ENCODE measurements at places on chromosomes 6 and 20.
A peak's percentile ranks its signal among the peaks of the same experiment; 100 is the strongest.

- no peak for DNase-seq
These were observed 158.3 kb downstream of the DOK5 start for GRCh38 chr20:54633374-54634355.

DNA sequence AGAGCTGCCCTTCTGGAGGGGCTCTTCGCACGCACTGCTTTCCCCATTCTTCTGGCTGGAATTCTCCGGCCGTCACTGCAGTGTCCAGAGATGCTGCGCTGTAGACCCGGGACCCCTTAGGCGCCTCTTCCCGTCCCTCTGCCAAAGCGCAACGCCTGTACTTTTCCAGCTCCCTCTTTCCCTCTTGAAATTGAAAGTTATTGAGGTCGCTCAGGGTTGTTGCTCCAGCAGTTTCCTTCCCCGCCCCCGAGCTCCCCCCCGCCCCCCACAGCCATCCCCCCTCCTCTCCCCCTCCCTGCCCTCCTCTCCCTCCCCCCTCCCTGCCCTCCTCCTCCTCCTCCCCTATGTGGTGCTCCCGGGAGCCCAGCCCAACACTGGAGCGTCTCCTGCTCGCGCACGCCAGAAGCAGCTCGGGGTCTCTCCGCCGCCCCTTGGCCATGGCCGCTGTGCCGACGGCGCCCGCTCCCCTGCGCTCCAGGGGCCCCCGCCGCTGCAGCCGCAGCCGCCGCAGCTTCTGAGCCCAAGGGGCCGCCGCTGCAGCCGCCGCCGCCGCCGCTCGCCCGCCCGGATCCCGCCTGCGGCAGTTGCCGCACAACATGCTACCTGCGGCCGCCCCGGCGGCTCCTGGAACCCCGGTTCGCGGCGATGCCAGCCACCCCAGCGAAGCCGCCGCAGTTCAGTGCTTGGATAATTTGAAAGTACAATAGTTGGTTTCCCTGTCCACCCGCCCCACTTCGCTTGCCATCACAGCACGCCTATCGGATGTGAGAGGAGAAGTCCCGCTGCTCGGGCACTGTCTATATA, at the start of gene RSPO3:
TSS of gene RSPO3 (plus strand) at position 374 of the 804 bp plus-strand sequence. CDS start 522 bp downstream, outside the sequence.
- peak; percentile 47 for DNase-seq

GRCh38 chr6:140548366-140548765, 1173.9 kb upstream of the CITED2 start:
- DNase-seq: no peak

GRCh38 chr6:68651011-68651985, 16.2 kb downstream of the ADGRB3 start:
- DNase-seq: no peak

DNA sequence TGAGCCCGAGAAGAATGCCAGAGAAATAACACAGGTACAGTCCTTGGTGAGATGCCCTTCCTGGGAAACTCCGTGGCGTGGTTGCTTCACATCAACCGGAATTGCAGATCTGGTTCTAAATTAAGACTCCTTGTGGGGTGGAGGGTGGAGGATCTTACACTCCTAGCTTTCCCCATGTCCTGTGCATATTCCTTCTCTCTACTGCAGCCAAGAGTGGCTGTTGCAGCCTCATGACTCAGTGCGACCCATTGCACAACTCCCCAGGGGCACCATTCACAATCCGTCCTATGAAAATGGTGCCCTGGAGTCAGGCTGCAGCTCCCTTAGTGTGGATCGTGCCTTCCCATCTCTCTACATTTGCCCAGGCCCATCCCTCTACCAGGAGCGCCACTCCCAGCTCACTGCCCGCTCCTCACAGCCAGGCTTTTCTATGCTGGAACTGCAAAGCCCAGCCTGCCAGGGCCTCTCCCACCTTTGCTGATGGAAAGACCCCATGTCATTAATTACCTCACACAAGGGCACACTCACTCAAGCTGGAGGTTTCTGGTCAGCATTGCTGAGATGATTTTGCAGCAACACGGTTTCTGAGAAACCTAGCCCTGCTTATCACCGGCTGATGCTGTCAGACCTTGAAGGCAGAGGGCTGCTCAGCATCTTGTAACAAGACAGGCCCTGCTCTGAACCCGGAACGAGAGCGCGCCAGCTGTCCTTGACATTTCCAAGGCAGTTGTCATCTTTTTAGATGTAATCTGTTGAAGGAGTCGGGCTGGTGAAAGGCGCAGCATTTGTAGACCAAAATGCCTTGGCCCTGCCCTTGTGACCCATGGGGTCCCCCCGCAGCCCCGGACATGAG, 39.7 kb downstream of the SIRPA start:
- DNase-seq: peak; percentile 31

DNA sequence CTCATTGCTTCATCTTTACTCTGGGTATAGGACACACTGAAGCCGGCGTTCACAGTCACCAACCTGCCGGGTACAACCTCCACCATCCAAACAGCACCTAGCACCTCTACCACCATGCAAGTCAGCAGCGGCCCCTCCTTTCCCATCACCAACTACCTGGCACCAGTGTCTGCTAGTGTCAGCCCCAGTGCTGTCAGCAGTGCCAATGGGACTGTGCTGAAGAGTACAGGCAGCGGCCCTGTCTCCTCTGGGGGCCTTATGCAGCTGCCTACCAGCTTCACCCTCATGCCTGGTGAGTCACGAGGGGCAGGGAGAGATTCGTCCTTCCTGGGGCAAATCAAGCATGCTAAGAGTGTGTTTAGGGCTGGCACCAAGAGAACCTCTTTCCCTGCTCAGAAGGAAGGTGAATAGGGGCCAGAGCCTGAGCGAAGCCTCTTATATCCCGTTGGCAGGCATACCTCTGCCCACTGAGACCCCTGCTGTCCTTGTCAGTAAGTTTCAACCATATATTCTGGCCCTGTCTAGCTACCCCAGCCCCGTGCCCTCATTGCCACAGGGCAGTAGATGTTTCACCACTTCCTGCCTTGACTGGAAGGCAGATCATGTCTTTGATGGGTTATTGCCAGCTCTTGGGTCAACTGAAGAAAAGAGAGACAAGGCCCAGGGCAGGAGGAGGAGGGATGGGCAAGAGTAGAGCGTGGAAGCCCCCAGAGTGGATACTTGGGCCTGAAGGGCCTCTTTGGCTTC, 4.8 kb downstream of the SRF start:
- no peak for DNase-seq

DNA sequence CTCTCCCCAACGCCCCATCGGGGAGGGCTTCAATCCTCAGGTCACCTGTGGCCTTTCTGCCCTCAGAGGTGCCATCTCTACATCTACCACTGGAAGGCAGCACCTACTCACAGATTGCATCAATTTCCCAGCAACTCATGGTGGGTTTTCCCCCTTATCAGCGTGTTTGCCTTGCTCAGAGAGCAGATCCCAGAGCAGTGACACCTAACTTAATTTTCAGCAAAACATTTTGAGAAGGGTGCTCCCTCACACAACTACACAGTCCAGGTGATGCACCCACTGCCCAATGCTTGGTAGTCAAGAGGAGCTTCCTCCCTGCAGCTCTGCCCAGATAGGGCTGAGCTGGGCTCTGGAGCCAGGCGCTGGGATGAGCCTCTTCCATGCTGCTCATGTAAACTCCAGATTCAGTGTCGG, 48.2 kb downstream of the PLG start:
- no peak for DNase-seq

DNA sequence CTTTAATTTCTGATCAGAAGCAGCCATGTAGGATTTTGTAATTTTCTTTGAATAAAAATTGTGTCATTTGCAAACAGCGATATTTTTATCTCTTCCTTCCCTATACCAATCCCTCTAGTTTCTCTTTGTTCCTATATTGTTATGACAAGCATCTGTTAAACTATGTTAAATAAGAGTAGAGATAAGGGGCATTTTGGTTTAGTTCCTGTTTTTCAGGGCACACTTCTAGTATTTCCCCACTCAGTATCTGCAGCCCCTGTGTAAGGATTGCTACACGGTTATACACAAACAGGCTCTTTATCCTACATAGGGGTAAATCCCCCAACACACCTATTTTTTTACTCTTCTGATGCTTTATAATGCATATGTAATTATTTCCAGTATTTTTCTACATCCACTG, 42.1 kb downstream of the TRERF1 start:
- no peak for DNase-seq

GRCh38 chr20:22692119-22692475, 107.7 kb upstream of the FOXA2 start:
- DNase-seq: no peak

DNA sequence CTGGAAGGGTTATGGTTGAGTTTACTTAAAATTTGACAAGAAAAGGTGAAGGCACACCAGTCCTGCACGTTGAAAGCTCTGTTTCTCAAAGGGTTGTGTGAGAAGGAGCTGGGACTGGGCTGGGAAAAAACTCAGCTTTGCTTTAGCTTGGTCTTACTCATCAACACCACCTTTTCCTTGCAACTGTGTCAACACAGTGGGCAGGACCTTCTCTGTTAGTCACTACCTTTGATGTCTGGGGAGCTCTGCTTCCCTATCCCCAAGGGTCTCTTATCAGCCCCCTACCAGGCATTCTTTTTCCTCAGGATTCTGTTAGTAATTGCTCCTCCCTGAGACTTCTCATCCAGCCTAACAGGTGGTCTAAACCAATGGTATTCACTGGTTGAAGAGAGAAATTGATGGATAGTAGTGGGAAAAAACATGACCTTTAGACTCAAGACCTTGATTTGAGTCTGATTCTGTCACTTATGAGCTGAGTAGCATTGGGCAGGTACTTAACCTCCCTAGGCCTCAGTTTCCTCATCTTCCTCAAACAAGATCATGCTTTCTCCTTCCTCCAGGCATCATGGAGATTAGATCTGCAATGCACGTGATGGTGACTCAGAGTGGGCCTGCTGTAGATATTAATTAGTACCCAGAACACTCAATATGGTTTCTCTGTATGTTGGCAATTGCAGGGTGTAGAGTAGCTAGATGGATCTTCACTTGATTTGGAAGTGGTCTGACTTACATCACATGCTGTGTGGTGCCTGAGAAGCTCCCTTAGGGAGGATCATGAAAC, 17.2 kb upstream of the FOXA2 start:
- DNase-seq: no peak

GRCh38 chr6:43744931-43745727, 24.9 kb upstream of the VEGFA start:
- DNase-seq: no peak

GRCh38 chr20:18090477-18090876, 32.8 kb upstream of the OVOL2 start:
- no peak for DNase-seq

DNA sequence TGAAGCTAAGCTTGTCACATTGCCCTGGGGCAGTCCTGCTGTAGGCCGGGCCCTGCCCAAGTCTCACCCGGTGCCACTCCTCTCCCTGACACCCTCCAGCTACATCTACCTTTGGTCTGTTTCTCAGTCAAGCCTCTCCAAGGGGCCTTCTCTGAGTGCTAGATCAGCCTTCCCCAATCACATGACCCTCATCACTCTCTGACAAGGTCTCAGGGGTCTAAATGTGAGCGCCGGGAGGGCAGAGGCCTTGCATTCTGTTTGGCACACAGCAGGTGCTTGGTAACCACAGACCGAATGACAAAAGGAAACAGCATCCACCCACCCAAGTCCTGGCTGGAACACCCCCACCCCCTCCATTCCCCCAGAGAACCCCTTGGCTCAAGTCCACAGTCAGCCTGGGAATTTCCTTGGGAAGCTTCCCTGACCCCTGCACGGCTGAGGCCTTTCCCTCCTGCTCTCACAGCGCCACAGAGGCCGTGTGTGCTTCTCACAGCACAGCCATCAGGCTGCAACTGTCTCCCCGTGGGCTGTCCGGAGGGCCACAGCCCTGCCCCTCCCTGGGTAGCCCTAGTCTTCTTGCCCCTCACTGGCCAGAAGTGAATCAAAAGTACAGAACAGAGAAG, 32.9 kb downstream of the PKIG start:
- no peak for DNase-seq

DNA sequence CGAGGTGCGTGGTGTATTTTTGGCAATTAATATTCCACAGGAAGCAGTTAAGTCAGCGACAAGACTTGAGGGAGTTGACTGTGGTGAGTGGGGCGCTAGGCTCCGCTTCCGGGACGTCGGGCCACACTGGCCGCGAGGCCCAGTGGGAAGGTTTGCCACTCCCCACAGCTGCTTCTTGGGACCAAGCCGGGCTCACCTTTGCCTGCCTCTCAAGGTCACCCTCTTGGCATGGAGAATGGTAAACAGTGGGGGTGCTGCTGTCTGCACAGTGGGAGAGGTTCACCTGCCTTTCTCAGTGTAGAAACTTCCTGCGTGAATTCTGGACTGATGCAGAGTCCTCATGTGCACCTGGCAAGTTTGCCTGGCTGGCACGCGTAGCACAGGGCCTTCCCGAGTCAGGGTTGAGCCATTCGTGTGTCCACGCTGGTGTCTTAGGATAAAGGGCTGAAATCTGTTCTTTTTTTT, 6.4 kb downstream of the OSBPL2 start:
- DNase-seq: no peak

All from ELR (cell line).